HEK293T (cell line): ENCODE measurements at places on chromosomes 13 and 19.
A peak's percentile ranks its signal among the peaks of the same experiment; 100 is the strongest.

DNA sequence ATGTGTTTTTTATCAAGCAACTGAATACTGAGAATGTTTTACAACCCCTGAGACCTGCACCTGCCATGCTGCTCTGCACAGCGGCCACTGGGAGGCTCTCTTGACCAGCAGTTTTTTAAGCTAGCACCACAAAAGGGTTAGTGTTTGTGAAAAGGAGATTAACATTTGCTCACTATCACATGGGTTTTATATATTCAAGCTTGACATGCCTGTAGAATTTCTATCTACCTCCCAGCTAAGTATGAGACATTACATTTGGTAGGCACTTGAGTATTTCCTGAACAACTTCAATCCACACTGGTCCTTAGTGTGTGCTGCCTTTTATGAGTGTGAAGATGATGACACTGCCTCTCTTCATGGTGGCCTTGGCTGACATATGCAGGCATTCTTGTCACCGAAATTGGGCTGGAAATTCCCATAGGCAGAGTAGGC is 1238.9 kb downstream of the UQCRFS1 start:
- no peak for DNase-seq

- peak; percentile 64 for DNase-seq
Measured at GRCh38 chr13:91313103-91313502, 34.4 kb upstream of the MIR17HG start.

GRCh38 chr19:23509686-23510450 is 114.6 kb upstream of the ZNF91 start:
- DNase-seq = no peak

GRCh38 chr19:11254666-11255065 is 7.7 kb downstream of the DOCK6 start:
- no peak for DNase-seq

DNA sequence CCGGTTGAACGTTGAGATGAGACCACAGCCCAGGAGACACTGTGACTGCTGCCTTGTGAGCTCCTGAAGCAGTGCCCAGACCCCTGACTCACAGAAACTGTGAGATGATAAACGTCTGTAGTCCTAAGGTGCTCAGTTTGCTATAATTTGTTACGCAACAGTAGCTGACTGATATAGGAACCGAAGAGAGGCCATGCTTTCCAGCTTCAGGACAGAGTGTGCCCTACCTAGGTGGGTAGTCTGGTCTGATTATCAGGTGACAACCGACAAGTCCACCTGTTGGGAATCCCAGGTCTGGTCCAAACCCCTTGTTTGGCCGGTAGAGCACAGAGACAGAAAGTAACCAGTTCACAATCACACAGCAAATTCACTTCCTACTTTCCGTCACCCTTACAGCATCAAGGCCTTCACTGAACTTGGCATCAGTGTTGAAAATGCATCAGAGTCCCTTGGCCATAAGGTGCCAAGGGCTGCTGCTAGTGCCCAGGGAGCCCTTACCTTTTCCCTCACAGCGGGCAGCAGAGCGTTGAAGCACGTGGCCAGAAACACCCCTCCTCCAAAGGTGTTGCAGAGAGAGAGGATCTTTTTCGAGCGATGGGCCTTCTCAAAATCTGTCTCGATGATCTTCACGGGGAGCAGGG is 3.1 kb downstream of the SLC39A3 start:
- DNase-seq = no peak

GRCh38 chr13:48923376-48923775 is 52.3 kb upstream of the FNDC3A start:
- no peak for DNase-seq

DNA sequence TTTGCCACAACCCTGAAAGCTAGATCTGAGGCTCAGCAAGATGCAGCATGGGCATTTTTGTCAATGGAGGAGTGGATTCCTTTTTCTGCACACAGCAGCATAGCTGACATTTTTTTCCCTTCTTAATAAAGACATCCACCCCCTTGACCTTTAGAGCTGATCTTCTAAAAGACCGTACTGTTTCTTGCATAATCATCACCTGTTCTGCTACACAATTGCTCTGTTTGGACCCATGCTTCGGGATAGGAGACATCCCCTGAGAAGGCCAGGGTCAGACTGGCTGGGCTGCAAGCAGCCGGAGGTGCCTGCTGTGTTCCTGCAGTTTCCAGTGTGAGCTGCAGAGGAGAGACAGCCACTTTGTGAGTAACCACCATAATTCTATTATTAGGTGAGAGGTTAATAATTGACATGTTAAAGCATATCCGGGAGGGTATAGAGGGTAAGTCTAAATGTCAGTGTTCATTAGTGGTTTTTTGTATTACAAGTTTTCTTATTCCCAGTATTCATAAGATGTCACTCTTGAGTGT is 108.5 kb upstream of the C1QTNF9B start:
- DNase-seq = no peak

GRCh38 chr13:113176280-113176679 is 17.8 kb downstream of the PROZ start:
- DNase-seq = no peak

- DNase-seq = no peak
Measured at GRCh38 chr19:32178401-32178800, 167.0 kb upstream of the ZNF507 start.

- no peak for DNase-seq
Measured at GRCh38 chr13:103516015-103516795, 450.0 kb upstream of the SLC10A2 start.

DNA sequence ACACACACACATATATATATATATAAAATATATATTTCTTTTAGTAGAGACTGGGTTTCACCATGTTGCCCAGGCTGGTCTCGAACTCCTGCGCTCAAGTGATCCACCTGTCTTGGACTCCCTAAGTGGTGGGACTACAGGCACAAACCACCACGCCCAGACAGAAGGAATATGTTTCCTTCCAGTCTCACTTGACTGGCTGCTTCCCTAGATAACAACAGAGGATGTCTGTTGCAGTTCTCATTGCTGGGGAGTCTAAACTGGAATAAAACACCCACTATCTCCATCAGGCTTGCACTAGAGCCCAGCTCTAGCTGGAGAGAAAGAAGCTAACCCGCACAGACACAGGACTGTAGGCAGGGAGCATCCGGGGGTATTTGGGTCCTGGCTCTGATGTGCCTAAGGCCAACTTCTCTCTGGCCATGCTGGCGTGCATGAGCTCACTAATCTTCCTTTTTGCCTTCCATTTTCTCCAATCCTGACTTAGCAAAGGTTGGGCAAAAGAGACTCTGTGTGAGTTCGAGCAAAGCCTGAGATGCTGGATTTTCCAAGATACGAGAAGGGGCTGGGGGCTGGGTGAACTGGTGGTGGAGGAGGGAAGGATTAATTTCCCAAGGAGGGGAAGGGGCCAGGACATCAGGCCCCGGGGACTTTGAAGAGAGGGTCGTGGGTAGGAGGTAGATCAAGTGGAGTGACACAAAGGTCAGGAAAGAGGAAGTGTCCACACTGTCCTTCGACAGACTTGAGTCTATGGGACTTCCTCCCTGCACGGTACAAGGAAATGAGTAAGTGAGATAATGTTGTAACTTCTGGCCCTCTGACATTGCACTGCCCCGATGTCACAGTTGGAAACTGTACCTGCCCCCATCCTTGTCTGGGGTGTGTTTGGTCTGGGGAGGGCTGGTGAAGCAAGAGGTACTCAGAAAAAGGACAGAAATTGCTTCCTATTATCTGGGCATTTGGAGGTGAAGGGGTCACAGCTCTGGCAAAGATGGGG is 22.5 kb upstream of the ALOX5AP start:
- DNase-seq = no peak

GRCh38 chr19:10238172-10238783 is 7.1 kb upstream of the S1PR2 start:
- no peak for DNase-seq

DNA sequence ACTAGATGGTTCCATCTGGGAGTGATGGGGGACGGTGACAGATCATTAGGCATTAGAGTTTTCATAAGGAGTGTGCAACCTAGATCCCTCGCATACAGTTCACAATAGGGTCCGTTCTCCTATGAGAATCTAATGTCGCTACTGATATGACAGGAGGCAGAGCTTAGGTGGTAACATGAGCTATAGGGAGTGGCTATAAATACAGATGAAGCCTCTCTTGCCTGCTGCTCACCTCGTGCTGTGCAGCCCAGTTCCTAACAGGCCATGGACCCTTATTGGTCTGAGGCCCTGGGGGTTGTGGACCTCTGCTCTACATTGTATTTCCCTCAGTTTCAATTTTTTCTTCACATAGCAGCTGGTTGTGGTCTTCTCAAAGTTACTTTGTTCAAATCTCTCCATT is 56.5 kb downstream of the CDK8 start:
- no peak for DNase-seq

GRCh38 chr19:34428549-34429285 is 536 bp downstream of the UBA2 start:
- peak; percentile 42 for DNase-seq

GRCh38 chr13:43631106-43631505 is 155.7 kb downstream of the ENOX1 start:
- DNase-seq = no peak

- no peak for DNase-seq
Measured at GRCh38 chr13:43572656-43573360, 214.0 kb downstream of the ENOX1 start.

- no peak for DNase-seq
Measured at GRCh38 chr13:114062754-114063153, 69.7 kb downstream of the RASA3 start.

DNA sequence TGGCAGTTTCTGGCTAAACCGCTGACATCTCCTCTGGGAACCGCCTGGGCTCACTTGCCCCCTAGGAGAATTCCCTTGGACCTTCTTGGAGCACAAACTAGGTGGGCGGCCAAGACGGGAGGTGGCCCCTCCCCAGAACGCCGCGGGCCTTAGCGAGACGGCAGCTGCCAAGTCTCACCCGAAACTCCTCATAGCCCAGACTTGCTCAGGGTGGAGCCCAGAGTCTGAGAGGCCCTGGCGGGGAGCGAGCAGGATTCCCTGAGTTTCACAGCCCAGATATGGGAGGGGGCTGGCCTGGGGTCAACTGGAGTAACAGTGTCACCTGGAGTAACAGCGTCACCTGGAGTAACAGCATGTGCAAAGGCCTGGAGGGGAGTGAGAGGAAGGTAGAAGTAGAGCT is 10.1 kb downstream of the TINCR start:
- DNase-seq = no peak

DNA sequence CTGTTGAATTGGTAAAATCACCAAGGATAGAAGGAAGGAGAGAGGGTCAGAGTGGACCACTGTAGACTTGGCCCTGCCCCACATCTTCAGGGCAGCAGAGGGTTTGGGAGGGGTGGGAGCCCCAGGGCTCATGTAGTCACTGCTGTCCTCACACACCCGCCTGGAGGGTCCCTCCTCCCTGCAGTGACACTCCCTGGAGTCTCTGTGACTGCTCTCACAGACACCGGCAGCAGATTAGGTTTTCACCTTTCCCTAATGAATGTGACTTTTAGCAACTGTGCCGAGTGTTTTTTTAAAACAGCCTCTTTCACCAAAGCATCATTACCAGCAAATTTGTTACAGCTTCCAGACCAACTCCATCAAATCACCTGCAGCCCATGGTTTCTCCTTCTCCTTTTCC is 45.7 kb upstream of the CCNE1 start:
- no peak for DNase-seq

DNA sequence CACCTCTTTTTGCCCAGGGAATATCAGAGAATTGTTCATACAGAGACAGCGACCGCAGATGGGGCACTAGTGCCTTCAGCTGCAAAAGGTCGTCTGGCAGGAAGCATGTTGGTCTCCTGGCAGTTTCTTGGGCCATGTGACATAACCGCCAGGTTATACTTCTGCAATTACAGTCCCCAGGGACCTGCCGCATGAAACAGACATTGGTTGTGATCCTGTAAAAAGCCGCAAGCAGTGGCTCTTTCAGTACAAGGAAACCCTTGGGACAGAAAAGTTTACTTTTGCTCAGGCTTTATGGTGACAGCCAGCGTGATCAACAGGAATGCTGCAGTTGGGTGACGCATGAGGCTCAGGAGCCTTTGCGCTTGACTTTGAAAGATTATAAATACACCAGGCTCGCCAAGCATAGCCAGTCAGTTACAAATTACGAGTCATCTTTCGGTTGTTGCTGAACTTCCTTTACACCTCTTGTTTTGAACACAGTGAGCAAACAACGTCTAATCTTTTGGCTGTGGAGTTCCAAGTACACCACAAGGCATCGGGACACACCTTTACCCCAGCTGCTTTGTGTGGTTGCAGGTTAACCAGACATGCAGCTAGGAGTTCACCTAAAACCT is 50.5 kb upstream of the UBE2L5 start:
- no peak for DNase-seq

GRCh38 chr13:25165663-25166062 is 6.4 kb downstream of the AMER2 start:
- DNase-seq = no peak

GRCh38 chr13:73440296-73440895 is 381.6 kb downstream of the KLF5 start:
- no peak for DNase-seq

DNA sequence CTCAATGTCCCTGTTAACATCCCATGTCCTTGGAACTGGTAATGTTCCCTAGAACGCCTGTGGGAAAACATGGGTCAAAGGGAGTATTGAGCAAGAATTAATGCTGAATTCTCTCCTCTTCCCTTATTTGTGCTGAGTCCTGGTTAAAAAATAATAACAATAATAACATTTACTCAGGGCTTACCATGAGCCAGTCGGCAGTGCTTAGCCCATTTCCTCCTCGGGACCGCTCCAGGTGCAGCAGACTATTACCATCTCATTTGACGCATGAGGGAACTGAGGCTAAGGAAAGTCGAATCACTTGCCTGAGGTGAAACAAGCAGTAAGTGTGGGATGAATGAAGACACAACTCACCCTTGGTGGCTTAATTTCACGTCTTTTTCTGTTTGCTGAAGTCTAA is 33.6 kb upstream of the SLC15A1 start:
- no peak for DNase-seq

DNA sequence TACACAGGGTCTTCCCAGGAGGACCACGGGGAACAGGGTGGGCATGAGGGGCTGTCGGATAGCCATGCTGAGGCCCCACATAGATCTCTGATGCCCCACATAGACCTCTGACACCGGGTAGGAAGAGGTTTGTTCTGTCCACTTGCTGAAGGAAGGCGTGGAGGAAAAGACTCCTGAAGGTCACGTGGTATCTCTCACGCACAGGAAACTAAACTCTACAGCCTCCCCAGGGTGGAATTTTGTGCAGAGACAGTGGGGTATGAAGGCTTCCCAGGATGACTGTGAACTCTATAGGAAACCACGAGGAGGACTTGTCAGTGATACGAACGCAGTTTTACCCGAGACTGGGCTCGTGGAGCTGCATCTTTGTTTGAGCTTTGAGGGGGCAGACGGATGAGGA is 2.8 kb downstream of the EVI5L start:
- DNase-seq = no peak
